Karpas-422 (cell line): ENCODE measurements at places on chromosomes 2 and 18. TPM values are rescaled to one million over a fixed set of nuclear protein-coding genes. Genes with fewer than 3 reads are reported as not detected.

DNA sequence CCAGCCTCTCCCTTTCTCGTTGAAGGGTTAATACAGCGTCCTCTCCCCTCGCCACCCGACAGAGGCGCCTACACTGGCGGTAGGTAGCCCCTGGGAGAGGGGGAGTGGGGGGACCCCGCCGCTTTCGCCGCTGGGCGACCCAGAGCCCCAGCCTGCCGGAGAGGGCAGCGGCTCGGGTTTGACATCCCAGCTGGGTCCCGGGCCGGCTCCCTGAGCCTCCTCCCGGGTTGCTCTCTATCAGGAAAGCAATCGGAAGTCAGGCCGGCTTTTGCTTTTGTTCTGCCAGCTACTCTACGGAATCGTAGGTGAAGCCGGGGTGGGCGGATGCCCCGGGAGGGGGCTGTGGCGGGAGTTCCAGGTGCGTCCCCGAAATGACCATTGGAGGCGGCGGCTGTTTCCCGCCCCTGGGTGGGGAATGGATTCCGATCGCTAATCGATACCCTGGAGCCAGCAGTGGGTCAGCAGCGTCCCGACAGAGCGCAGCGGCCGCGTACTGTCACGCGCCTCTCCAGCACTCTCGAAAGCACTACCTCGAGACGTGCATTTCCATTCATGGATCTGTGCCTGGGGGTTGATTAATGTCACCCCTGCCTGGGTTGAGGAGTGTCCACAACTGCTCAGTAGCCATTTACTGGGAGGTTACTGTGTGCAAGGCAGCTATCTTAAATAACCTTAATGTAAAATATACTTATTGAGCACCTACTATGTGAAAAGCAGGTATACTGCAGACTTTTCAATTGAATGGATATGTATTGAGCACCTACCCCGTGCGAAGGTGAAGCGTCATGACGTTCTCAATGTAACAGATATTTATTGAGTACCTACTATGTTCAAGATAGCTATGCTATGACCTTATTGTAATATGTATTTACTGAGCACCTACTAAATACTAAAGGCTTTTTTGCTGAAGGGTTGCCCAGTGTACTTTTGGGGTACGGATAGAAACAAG, 1.1 kb downstream of the MAPK4 start:
- DNase-seq: no peak

DNA sequence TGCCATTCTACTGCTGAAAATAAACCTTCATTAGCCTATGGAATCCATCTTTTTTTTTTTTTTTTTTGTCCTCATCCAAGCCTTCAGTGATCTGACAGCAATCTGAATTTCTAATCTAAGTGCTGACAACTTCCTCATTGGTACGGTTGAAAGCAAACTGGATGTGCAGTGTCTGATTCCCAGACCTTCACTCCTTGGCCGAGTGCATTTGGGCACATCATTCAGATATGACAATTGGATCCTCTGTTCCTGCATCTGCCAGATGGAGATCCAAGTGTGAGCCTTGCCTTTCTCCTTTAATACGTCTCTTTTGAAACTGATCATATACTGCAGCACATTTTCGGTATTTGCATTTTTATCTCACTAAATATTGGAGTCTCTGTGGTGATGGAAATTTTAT, 713.1 kb downstream of the DCDC2C start:
- DNase-seq: no peak

Gene HRH4
- 0.15 TPM in 1 of 2 replicates, not detected in the other for total RNA-seq

- DNase-seq: no peak
These were observed at the start of gene TCF23 for GRCh38 chr2:27148801-27149439. TSS of gene TCF23 (plus strand) at chr2:27149004. CDS start at chr2:27149134, 130 bp downstream.

- no peak for DNase-seq
These were observed 21.8 kb downstream of the DOK1 start for GRCh38 chr2:74576211-74576862.

DNA sequence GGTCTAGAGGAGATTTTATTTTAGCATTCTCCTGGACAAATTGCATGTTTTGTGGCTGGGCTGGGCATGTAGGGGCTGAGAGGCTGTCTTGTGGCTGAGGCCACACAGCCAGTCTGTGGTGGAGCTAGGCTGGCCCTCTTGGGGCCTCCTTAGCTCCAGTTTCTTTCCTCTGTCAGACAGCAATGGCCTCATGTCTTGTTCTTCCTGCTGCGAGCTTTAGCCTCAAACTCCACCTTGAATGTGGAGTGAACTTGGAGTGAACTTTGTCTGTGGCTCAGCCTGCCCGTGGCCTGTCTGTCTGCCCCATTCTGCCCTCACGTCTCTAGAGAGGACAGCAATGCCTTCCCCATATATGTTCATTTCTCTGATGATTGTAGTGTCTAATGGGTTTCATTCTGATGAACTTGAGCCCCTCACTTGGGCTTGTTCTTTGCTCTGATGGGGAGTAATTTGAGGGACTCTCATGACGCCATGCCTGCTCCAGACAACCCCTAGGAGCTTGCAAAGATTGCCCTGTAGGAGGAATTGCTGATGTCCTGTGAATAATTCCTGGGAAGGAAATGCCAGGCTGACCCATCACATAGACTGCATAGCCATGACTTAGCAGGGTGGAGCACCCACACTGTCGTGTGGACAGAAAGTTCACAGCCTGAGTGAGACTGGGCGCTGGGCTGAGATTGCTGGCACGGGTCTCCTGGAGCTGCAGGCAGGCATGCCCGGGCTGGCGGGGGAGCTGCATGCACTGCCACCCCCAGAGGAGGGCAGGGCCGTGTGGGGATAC, 42.6 kb downstream of the ASAP2 start:
- DNase-seq: no peak

DNA sequence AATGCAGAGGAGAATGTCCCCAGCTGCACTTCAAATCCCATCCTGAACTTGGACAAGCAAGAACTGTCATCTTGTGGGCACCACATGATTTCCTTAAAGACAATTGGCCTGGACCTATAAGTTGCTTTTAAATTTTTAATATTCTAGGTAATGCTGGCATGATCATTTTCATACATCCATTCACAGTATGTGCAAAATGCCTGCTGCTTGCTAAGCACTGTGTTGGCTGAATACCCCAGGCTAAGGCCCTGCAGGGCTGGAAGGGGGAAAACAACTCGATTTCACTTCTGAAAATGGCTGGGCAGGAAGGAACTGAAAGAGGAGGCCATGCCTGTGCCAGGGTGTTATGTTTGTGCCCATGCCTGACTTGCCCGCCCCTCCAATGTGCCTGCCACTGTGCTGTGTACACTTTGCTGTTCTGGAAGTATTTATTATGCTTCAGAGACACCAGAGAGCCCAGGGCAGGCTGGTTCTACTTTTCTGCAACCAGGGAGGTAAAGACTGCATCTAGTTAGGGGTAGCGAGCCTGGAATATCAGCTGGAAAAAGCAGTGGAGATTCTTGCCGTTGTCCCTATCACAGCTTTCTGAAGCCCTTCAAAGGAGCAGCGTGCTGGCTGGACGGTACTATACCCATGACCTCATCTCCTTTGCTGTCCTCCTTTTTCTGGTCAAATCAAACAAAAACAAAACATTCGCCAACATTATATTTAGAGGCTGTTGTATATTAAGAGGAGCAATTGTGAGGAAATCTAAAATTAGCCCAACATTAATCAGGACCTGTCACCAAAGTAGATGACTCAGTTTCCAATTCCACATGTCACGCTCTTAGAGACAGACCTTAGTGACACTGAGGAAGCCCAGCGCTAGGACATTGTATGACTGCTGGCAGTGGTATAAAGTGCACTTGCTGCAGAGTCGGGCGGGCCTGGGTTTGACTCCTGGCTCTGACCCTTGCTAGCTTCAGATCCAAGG, 158.1 kb downstream of the DDX1 start:
- DNase-seq: no peak

- DNase-seq: no peak
These were observed 33.4 kb downstream of the NCK2 start for GRCh38 chr2:105778080-105778607.

GRCh38 chr2:189300916-189301315, 121.4 kb upstream of the COL5A2 start:
- DNase-seq: no peak

GRCh38 chr2:54480025-54480424, 23.9 kb downstream of the SPTBN1 start:
- DNase-seq: no peak

Gene CNRIP1
- total RNA-seq: 2.8 TPM in 1 of 2 replicates, not detected in the other

Gene SCN3A
- total RNA-seq: not detected in 2 replicates

Gene MARCHF4
- total RNA-seq: not detected in 2 replicates

Gene COLEC11
- total RNA-seq: not detected in 2 replicates
